ENCODE measurements at places on chromosomes 12 and 14.

DNA sequence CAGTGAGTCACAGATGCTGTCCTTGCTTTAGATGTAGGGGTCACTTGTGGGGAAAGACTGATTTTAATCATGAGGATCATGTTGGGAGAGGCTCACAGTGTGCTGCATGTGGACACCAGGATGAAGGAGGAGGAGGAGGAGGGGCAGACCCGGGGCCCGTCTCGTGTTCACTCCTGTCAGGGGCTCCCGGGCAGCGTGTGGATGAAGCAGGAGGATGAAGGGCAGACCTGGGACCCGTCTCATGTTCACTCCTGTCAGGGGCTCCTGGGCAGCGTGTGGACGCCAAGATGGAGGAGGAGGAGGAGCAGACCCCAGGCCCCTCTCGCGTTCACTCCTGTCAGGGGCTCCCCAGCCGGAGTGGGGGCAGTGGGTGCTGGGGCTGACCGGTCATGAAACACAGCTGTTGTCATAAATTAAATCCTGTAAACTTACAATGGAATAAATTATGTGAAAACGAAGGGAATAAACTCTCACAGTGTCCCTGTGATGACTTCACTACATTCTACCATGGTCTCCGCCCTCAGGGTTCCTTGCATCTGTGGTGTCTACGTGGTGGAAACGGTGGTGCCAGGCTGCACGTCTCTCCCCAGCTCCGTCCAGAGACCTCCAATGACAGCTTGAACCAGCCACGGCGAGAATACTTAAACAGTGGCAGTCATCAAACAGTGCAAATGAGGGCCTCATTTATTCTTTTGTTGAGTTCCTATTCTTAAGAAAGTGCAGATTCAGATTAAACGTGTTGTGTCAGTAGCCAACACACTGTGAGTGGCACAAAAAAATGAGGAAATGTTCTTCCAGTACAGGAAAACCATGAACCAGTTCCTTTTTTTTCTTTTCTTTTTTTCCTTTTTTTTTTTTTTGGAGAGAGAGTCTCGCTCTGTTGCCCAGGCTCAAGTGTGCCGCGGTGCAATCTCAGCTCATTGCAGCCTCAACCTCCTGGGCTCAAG, 37.7 kb upstream of the SFSWAP start:
- DNase-seq: no peak

DNA sequence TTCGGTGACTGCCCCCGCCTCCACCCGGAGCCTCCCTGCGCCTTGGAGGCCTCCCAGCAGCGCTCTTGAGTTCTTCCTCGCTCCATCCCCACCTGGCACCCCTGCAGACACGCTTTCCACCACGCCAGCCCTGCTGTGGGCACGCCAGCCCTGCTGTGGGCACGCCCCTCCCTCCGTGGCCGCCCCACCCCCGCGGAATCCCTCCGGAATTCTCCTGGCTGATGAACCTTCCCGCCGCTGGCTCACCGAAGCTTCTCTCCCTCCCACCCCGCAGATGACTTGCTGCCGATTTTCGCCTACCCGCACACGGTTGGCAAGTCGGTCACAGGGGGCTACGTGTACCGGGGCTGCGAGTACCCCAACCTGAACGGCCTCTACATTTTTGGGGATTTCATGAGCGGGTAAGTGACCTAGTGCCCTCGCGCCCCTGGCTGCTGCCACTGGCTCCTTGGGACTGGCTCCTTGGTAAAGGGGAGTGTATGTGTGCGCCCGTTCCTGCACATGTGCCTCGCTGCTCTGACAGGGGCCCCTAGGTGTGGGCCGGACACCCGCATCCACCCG, 15.2 kb downstream of the HHIPL1 start:
- DNase-seq: no peak

DNA sequence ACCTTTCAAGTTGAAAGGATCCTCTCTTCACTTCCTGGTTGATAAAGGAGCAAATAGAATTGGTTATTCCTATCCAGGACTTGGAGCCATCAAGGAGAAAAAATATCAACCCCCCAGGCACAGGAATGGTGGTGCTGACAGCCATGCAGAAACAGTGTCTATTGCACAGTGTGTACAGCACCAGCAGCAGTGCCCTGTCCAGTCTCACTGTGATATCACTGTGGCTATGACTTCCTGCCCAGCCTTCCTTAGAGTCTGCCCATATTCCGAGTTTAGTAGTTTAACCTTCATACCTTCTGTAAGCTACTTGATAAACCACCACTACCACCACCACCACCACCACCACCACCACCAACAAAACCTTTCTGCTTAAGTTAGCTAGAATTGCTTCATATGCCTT, 45.1 kb upstream of the FERMT2 start:
- no peak for DNase-seq

DNA sequence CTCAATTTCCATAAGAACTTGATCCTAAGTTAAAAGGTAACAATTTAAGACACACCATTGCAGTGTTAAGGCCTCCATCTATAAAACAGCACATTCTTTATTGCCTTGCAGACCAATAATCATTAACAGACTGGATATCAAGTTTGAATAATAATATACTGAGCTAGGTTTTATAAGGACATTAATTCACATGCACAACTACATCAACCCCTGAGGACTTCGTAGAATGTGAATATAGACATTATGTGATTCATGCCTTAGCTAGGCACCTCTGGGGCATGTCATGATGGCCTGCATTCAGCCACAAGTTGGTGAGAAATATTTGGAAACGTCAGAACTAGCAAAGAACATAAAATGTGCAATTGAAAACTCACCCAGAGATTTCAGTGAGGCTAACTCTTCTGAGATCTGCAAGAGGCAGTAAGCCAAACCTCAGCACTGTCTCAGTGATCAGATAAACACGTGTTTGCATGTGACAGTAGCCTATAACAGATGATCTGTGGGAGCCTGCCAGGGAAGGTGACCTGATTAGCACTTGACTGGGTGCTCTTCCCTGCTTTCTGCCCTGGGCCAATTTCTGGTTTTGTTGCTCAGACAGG, 492.2 kb downstream of the FLRT2 start:
- no peak for DNase-seq

DNA sequence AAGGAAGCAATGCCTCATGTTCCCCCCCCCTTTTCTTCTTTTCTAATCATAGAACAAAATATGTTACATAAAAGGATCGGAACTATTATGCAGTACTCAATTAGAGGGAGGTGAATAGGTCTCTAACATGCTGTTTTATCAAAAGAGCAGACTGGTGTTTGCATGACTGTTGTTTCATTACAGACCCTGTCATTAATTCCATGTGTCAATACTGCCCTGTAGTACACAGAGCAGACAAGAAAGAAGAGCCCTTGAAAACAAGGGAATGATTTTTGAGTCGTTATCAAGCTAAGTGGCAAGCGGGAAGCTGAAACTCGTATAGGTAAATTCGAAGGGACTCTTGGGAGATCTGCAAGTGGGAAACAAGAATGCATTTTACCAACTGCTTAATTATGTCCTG, 76.9 kb upstream of the TMEM263 start:
- no peak for DNase-seq

DNA sequence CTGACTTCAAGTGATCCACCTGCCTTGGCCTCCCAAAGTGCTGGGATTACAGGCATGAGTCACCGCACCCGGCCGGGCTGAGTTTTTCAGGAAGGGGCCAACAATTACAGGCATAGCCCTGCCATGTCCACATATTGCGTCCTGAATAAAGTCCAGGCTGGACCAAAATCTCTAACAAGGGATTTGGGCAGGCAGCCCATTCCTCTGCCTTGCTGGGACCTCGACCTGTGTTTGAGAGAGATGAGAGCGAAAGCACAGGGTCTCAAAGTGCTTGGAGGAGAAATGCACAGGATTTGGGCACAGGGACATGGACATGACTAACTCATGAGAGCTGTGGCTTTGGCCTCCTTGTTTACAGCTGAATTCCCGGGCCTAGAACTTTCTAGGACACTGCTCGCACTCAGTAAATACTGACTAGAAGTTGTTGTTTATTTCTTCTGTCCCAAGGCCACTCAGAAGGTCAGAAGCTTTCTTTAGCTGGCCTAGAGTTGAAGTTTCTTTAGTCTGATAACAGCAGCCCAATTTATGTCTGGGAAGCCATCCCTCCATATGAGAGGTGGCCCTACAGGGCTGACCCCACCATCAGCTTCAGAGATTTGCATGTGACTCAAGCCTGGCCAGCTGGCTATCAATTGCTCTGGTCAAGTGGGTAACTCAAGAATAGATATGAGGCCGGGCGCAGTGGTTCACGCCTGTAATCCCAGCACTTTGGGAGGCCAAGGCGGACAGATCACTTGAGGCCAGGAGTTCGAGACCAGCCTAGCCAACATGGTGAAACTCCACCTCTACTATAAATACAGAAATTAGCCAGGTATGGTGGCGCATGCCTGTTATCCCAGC, 11.7 kb downstream of the CAMKK2 start:
- no peak for DNase-seq

DNA sequence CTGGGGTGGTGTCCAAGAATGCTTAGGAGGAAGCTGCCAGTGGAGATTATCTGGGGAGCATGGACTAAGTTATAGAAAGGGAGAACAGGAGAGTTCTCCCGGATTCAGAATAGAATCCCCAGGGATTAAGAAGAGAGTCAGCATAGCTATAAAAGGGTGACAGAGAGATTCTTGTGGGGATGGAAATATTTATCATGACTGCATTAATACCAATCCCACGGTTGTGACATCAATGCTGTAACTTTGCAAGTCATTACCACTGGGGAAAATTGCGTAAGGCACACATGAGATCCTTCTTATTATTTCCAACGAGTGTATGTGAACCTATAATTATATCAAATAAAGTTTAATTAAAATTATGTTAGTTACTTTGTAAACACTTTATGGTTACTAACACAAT, 447.9 kb upstream of the TMEM132C start:
- DNase-seq: no peak

- no peak for DNase-seq
Measured at GRCh38 chr12:53754633-53755264, 3.0 kb upstream of the CISTR start.

DNA sequence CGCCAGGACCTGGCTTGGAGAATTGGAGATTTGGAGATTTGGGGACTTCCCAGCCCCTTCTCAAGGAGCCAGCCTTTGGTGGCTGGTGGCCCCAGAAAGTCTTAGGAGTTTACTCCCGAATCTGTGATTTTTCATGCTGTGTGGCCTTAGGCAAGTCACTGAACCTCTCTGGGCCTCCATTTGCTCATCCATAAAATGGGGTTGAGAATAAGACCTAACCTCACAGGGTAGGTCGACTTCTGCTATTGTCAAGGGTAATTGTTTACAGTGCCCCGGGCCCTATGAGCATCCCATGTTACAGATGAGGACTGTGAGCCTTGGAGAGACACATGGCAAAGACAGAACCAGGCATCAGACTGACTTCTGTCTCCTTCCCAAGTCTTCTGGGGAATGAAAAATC, 16.2 kb upstream of the TMEM119 start:
- DNase-seq: no peak

DNA sequence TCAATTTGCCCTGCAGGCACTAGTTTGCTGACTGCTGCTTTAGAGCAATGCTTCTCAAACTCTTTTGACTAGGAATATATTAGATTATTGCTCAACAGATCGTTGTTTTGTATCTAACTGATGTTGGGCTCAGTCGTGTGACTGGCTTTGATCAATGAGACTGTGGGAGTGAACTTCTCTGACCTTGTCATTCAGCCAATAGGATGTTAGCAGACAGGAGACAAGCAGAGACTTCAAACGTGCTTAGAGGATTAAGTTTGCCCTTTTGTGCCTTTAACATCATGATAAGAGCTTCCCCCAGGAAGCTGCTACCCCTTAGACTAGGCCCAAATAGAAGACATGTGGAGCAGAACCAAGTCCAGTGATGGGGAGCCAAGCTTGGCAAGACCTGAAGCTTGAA, 76.7 kb upstream of the ELK3 start:
- no peak for DNase-seq

DNA sequence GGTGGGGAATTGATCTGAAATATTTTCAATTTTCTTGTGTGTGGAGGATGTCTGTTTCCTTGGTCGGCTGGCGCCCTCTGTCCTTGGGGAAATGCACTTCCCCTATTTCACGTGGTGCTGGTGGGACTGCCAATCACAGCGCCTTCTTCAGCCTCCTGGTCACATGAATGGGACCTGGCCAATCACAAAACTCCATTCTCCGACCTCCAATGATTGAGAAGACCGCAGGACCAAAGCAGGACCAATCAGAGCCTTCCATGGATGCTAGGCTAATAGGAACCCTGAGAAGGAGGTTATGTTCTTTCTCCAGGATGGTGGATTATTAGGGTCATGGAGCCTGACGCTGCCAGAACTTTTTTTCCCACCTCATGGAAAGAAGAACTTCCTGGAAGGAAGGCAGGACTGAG, 188.7 kb downstream of the TTC8 start:
- DNase-seq: no peak

DNA sequence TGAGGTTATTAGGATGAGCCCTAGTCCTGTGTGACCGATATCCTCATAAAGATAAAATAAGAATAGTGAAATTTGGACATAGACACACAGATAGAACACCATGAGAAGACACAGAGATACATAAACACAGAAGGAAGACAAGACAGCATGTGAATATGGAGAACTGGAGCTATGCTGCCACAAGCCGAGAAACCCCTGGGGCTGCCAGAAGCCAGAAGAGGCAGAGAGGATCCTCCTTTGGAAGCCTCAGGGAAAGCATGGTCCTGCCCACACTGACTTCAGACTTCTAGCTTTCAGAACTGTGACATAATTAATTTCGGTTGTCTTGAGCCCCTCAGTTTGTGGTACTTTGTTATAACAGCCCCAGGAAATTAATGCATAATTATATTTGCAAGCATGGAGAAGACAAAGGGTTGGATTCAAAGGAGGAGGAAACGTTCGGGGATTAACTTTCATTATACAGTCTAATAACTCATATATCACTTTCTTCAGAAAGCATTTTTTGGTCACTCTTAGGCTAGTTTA, 1501.8 kb upstream of the FLRT2 start:
- DNase-seq: no peak

GRCh38 chr14:85533861-85534291, 3.9 kb downstream of the FLRT2 start:
- no peak for DNase-seq

GRCh38 chr14:64705381-64706118, 1.3 kb downstream of the PLEKHG3 start:
- no peak for DNase-seq

DNA sequence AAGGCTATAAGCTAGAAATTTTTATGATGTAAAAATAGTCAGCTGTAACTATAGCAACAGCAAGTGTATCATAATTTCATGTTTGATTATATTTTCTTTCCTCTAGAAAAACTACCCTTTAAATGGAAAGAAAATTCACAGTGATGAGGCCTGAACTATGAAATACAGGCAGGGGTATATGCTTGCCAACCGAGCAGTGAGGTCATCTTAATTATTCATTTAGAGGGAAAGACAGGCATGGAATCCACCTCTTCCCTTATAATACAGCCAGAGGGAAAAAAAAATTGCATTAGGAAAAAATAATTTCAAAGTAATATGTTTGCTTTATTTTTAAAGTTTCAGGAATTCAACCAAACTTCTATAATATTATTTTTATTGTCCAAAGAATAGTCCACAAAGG, 139.8 kb downstream of the EPS8 start:
- DNase-seq: no peak
